ELR (cell line): ENCODE measurements at places on chromosomes 13 and 19.

GRCh38 chr13:26561651-26562511, 4.4 kb downstream of the WASF3 start:
- DNase-seq = peak; percentile 66

GRCh38 chr13:32969516-32969941, 46.7 kb upstream of the KL start:
- DNase-seq = peak; percentile 63

DNA sequence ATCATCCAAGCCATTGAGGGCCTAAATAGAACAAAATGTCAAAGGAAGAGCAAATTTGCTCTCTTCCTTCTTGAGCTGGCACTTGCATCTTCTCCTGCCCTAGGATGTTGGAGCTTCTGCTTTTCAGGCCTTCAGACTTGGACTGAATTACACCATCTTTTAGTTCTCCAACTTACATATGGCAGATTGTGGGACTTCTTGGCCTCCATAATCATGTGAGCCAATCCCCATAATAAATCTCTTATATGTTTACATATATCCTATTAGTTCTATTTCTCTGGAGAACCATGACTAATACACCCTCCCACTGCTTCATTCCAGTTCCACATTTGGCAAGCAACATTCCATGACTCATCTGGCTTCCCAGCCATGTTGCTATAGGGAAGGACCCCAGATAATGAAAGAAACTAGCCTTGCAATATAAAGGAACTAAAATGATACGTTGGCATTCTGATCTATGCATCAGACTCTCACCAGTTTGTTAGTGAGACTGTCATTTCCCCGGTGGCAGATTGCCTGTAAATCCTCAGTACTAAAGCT, 11.0 kb upstream of the ACOD1 start:
- peak; percentile 96 for DNase-seq

GRCh38 chr13:111552891-111553655, 232.6 kb downstream of the TEX29 start:
- no peak for DNase-seq

GRCh38 chr13:99282264-99283231, 24.4 kb upstream of the GPR18 start:
- no peak for DNase-seq

DNA sequence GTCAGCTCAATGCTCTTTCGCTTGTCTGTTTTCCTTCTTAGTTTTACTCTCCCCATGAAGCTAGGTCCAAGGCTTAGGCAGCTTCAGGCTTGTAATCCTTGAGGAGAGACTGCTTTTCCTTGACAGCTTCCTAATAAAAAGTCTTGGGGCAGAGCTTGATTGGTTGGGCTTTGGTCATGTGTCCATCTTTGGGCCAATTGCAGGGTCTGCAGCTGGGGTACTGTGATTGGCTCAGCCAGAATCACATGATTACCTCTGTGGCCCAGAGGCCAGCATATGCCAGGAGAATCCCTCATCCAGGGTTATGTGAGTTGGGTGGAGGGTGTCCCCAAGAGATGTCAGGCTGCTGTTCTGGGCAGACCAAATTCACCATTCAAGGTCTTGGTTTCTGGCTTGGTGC, 8.1 kb downstream of the KLK1 start:
- DNase-seq = no peak

- DNase-seq = no peak
Measured at GRCh38 chr13:100650326-100650725, 24.3 kb downstream of the TMTC4 start.

GRCh38 chr19:13998426-13998825, 7.7 kb downstream of the RFX1 start:
- DNase-seq = no peak

DNA sequence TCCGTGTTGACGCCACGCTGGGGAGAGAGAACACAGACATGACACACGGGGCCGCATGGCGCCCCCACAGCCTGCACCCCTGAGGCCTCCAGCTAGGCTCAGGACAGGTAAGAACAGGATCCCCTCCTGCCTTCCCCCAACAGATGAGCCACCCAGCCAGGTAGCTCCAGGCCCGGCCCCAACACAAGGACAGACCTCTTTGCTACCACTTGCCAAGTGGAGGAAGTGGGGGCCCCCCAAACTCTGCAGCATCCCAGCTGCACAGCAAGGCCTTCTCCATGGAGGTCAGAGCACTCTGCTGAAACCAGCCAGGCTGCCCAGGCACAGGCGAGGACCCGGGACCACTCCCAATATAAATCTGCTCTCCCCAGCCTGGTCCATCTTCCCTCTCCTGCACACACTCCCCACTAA, 31.5 kb downstream of the PEPD start:
- DNase-seq = no peak

GRCh38 chr13:75694722-75695121, 58.6 kb downstream of the LMO7 start:
- no peak for DNase-seq

- DNase-seq = peak; percentile 60
Measured at GRCh38 chr13:59880468-59880867, 283.3 kb downstream of the DIAPH3 start.

- no peak for DNase-seq
Measured at GRCh38 chr13:80195649-80196048, 145.3 kb downstream of the SPRY2 start.

GRCh38 chr19:18784786-18785120, 6.4 kb downstream of the COMP start:
- no peak for DNase-seq

DNA sequence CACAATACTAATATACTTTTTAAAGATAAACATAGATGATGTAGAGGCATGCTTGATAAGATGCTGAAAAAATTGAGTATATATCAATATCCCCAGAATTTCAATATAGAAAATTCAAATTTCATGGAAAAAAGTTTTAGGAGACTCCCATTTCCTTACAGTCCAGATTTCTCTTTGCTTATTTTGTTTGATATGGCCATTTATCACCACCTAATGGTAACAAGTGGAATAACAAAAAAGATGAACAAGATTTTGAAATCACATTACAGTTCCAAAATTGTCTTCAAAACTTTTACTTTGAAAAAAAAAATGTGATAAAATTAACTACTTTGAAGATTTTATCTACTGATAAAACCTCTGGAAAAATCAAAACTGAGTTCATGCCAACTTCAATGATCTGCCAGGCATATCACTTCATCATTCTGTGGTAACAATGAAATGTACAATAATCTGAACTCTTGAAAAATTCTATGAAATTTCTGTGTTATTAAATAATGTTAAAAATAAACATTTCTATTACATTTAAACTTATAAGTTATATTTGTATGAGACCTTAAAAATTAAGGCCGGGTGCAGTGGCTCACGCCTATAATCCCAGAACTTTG, 17.5 kb downstream of the MIPEP start:
- DNase-seq = peak; percentile 66

GRCh38 chr13:45872566-45872965, 21.0 kb upstream of the SIAH3 start:
- DNase-seq = no peak

GRCh38 chr13:98050041-98050466, 92.8 kb upstream of the FARP1 start:
- peak; percentile 59 for DNase-seq

GRCh38 chr13:108276060-108276459, 6.5 kb downstream of the TNFSF13B start:
- DNase-seq = no peak

DNA sequence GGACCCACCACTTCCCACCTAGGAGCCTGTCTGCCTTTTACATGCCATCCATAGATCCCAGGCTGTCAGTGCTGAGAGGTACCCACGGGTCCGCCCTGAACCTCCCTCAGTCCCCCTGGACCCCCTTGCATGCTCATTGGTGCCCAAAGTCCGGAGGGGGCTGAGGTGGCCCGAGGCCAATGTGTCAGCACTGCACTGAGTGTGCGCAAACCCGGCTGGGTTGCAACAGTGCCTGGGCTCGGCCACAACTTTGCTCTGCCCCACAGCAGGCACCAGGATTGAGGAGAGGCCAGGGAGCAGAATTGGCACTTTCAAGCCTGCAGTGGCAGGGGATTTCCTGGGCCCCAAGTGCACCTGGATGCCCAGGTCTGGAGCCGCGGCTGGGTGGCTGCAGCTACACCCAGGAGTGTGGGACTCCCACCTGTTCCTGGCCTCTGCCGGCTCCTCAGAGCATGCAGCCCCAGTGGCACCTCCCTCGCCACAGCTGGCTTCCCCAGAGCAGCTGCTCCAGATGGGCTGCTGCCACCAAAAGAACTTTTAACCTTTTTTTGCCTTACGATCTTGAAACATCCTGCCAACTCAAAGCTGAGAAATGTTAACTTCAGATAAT, 837.0 kb downstream of the SLITRK6 start:
- DNase-seq = no peak

GRCh38 chr13:74464670-74465069, 330.5 kb upstream of the KLF12 start:
- no peak for DNase-seq

GRCh38 chr13:94968040-94968756, 255.9 kb upstream of the SOX21 start:
- DNase-seq = peak; percentile 37

DNA sequence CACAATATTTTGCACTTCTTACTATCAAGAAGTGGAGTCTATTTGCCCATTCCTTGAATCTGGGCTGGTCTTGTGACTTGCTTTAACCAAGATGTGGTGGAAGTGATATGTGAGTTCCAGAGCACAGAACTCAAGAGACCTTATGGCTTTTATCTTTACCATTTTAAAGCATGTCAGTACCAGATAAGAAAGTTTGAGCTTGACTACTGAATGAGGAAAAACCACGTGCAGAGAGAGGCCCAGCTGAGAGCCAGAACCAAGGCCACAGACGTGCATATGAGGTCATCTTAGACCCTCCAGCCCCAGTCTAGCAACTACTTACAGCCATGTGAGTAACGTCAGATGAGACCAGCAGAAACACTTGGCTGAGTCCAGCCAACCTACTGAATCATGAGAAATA, 6.3 kb upstream of the CDK8 start:
- DNase-seq = no peak

GRCh38 chr13:76795701-76796695, 90.2 kb downstream of the KCTD12 start:
- peak; percentile 15 for DNase-seq

DNA sequence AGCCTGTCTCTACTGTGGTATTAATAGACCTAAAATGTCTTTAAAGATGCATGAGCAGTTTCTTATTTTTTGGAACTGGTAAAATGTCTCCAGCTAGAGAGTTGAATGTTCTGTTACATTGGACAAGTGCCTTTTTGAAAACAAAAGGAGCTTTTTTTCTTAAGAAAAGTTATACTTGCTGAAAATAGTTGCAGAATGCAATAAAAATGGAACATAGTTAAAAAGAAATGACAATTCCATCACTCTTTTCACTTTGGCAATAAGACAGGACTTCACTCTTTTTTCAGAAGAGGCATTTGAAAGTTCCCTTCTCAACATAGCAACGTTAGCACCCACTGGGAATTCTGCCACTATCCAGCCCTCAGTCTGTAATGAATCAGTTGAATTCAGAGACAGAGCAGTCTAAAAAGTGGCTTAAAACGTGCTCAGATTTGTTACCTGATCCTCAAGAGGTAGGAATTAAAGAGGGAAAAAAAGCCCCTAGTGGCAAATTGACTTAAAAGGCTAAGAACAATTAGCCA, 10.1 kb downstream of the RGCC start:
- no peak for DNase-seq

DNA sequence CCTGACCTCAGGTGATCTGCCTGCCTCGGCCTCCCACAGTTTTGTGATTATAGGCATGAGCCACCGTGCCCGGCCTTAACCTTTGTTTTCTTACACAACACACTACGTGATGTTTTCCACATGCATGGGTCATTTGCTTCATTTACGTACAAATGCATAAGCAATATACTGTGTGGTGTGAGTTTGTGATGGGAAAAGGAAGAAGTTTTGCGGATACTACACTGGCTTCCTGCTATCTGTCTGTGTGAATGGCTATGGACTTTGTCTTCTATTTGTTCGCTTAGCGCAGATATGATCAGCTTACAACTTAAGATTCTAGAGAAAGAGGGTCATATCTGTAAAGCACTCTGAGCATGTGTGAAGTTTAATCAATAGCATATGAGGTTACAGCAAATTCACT, 5.5 kb upstream of the ALOX5AP start:
- DNase-seq = no peak

GRCh38 chr19:21352830-21353229, 6.0 kb upstream of the ZNF738 start:
- no peak for DNase-seq

DNA sequence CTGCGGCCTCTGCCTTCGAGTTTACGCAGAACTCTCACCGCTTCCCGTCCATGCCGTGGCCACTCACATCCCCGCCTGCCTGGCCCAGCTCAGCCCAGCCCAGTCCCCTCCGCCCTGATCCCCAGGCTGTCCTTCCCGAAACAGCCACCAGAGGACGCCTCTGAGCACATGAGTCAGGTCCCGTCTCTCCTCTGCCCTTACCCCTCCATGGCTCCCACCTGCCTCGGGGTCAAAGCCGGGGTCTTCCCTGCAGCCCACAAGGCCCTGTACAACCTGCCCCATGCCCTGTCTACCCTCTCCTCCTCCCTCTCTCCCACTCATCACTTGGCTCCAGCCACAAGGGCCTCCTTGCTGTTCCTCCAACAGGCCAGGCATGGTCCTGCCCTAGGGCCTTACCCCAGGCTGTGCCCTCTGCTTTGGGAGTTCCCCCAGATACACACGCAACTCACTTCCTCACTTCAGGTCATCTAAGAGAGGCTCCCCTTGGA, 8.1 kb upstream of the SEMA6B start:
- DNase-seq = peak; percentile 59

DNA sequence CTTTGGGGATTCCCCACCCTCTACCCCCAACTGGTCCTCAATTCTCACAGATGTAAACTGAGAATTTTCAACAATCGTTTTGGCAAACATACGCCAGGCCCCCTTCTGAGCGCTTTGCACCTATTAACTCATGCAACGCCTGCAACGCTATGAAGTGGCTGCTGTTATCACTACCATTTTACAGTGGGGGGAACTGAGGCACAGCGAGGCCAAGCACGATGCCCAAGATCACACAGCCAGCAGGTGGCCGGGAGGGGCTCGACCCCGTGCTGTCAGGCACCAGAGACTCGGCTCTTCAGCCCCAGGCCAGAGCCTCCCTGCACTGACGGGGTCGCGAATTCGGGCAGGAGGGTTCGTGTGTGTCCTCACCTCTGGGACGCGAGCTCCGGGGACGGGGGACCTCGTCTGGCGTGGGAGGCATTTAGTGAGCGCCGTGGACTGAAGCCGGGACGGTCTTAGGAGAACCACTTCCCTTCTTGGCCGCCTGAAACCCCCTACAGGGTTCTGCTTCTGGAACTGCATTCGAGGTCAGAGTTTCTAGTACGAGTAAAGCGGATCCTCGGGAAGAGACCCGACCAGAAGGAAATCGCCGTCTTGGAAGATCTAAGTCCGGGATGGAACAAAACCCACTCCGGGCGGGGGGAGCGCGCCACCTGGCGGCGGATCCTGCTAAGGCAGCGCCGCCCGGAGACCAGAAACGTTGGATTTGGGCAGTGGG, 21.0 kb downstream of the ZNF114 start:
- DNase-seq = peak; percentile 86

DNA sequence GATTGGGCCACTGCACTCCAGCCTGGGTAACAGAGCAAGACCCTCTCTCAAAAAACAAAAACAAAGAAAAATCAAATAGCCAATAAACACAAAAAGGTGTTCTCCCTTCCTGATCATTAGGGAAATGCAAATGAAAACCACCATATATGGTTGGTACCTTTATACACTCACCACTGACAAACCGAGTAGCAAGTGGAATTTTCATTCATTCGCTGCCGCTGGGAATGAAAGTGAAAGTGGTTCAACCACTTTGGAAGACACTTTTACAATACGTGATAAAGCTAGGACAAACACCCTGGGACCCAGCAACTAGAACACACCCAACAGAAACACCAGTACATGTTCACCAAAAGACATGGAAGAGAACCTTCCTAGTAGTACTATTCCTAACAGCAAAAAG, 21.0 kb downstream of the GRIK5 start:
- no peak for DNase-seq
